T47D (cell line): ENCODE measurements at places on chromosomes 13 and 19.

- DNase-seq: no peak
Measured at GRCh38 chr13:30274083-30274482, 33.3 kb downstream of the KATNAL1 start.

GRCh38 chr19:38952395-38953165 is 21.8 kb downstream of the MRPS12 start:
- DNase-seq: peak; percentile 46

- DNase-seq: no peak
Measured at GRCh38 chr19:41799444-41800000, 3.1 kb downstream of the CEACAM3 start.

DNA sequence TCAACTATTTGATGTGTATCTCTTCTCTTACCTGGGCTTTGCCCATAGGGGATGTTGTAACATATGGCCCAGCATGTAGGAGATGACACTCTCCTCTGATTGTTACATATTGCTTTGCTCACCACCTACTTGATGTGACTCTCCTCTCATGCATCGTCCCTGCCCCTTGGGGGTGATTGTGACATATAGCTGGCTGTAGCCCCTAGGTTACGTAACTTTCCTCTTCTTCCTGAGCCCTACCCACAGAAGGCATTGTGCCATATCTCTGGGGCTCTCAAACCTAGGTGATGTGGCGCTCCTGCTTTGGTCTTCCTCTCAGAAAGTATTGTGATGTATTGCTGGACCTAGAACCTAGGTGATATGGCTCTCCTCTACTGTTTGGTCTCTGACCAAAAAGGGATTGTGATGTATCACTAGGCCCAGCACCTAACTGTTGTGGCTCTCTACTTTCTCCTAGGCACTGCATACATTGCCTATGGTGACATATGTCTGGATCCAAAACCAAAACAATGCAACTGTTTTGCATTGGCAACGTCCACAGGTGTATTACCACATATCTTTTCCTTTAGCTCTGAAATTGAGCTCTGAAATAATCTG is 71.9 kb upstream of the ZNF724 start:
- DNase-seq: no peak

GRCh38 chr19:33622809-33623511 is 1.2 kb downstream of the CHST8 start:
- DNase-seq: no peak

GRCh38 chr19:33465371-33465770 is 56.2 kb downstream of the PEPD start:
- no peak for DNase-seq

GRCh38 chr13:60244381-60244780 is 80.7 kb upstream of the DIAPH3 start:
- DNase-seq: no peak

DNA sequence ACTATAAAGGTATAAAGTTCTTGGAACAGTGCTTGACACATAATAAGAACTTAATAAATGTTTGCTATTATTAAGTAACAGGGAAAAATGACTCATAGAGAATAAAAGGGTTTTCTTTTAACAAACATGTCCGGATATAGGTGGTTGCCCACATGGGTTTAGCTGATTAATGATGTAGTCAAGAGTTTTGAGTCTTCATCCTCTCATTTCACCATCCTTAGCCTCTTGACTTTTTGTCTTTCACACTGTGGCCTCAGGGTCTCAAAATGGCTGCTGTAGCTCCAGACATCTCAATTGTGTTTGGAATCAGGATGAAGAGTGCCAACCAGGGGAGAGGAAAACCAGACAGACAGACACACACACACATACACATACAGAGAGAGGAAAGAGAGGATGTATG is 97.9 kb downstream of the HSPH1 start:
- DNase-seq: no peak

DNA sequence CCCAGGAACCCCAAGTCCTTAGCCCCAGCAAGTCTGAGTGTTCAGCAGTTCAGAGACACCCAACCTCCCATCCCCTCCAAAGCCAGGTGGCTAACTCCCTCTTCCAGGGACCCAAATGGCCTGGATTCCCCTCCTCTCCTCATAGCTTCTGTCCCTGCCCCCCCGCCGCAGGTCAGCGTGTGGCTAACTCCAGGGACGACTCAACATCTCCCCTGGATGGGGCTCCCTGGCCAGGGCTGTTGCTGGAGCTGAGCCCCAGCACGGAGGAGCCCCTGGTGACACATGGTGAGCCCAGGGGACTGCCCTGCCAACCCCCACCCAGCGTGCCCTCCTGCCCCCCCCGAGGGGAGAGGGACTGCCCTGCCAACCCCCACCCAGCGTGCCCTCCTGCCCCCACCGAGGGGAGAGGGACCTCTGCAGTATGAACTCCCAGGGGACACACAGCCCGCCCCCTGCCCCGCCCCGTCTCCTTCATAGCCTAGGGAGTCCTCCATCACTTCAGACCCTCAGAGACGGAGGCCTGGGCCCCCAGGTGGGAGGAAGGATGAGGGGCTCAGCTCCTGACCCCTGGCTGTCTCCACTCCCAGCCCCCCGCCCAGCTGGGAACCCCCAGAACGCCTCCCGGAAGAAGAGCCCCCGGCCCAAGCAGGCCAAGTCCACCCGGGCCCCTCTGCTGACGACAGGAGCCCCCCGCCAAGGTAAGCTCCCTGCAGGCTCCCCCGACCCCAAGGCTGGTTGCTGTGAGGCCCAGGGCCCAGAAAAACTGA is 1.7 kb downstream of the SSC5D start:
- DNase-seq: no peak

GRCh38 chr13:98246538-98247172 is 69.6 kb upstream of the RNF113B start:
- DNase-seq: no peak

- no peak for DNase-seq
Measured at GRCh38 chr13:33174491-33174890, 111.1 kb downstream of the STARD13 start.

GRCh38 chr19:17052439-17052838 is 22.8 kb downstream of the HAUS8 start:
- DNase-seq: peak; percentile 75

GRCh38 chr13:114284680-114285079 is 3.3 kb downstream of the UPF3A start:
- no peak for DNase-seq

GRCh38 chr19:50770888-50771287 is 624 bp downstream of the GPR32 start:
- DNase-seq: no peak

GRCh38 chr13:53098455-53098854 is 69.8 kb downstream of the OLFM4 start:
- DNase-seq: no peak

DNA sequence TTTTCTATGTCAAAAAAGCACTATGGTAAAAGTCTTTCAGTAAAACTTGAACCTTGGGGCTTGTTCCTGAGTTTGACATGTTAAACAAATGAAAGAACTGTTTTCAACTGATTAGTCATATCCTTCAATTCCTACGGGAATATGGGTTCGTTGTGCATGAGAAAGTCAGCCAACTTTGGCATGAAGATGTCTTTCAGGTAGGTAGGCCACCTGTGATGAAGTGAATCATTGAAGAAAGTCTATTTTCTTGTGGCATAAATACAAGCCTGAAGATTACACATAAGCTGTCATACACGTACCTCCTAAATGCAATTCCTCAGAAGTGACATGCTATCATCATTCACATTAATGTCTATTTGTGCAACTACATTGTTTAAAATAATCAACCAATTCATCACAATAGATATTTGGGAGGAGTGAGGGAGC is 513.0 kb downstream of the IRS2 start:
- no peak for DNase-seq

DNA sequence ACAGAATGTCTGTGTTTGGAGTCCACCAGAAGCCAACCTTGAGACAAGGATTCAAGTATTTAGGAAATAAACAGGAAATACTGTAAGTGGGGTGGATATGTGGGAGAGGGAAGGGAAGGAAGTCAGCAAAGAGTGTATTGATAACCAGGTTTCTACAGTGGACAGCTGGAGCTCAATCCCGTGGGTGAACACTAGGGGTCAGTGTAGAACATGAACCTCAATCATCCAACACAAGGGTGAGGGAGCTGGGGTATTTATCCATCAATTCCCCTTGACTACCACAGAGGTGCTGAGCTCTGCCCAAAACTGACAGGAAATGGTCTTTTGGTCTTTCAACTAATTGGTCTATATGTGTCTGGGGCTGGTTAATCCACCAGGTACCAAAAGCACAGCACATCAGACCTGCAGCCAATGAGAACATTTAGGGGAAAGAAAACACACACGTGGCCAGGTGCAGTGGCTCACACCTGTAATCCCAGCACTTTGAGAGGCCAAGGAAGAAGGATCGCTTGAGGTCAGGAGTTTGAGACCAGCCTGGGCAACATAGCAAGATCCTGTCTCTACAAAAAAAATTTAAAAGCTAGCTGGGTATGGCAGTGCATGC is 5.6 kb upstream of the SYDE1 start:
- DNase-seq: peak; percentile 64

GRCh38 chr19:6076291-6076665 is 34.0 kb downstream of the RFX2 start:
- DNase-seq: no peak

DNA sequence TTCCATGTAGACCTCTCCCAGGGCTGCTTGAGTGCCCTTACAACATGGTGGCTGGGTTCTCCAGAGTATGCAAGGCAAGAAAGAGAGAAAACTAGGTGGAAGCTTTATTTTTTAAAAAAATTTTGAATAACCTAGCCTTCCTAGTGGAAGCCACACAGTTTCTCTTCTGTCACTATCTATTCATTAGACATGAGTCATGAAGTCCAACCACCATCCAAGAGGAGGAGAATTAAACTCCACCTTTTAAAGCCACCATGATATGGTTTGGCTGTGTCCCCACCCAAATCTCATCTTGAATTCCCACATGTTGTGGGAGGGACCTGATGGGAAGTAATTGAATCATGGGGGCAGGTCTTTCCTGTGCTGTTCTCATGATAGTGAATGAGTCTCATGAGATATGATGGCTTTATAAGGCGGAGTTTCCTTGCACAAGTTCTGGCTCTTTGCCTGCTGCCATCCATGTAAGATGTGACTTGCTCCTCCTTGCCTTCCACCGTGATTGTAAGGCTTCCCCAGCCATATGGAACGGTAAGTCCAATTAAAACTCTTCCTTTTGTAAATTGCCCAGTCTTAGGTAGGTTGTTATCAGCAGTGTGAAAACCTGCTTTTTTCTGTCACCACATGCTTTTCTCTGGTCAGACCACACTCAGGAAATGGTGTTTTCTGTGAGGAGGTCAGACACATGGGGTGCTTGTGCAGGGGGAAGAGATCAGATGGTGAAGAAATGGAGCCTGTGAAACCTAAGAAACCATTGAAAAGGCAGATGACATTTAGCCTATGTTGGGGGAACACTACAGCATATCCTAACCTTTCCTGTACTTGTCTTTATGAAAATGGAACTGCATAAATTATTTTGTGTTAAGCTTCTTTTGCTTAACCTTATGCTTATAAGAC is 57.7 kb downstream of the ANKRD10 start:
- no peak for DNase-seq

- no peak for DNase-seq
Measured at GRCh38 chr13:75901501-75901900, 265.4 kb downstream of the LMO7 start.

DNA sequence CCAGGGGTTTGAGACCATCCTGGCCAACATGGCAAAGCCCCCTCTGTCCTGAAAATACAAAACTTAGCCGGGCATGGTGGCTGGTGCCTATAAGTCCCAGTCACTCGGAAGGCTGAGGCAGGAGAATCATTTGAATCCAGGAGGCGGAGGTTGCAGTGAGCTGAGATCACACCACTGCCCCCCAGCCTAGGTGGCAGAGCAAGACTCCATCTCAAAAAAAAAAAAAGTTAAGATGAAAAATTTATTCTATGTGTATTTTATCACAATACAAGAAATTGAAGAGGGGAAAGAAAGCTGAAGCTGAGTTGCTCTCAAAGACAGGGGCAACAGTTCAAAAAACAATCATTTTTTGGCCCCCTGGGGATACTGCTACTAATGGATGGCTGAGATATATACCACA is 31.1 kb downstream of the INSR start:
- DNase-seq: no peak

DNA sequence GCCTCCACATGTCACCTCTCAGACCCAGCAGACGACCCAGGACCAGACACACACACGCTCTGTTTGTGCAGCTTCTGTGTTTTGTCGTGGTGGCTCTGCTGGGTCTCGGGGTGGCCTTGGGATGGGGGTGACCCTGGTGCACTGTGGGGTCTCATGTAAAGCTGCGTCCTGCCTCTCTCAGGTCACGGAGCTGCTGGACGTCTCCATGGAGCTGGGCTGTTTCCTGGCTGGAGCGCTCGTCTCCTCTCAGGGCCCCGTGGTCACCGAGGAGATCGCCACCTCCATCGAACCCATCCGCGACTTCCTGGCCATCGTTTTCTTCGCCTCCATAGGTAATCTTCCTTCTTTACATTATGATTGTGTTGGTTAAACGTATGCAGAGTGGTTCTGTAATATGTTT is 45.4 kb upstream of the TFDP1 start:
- DNase-seq: no peak

DNA sequence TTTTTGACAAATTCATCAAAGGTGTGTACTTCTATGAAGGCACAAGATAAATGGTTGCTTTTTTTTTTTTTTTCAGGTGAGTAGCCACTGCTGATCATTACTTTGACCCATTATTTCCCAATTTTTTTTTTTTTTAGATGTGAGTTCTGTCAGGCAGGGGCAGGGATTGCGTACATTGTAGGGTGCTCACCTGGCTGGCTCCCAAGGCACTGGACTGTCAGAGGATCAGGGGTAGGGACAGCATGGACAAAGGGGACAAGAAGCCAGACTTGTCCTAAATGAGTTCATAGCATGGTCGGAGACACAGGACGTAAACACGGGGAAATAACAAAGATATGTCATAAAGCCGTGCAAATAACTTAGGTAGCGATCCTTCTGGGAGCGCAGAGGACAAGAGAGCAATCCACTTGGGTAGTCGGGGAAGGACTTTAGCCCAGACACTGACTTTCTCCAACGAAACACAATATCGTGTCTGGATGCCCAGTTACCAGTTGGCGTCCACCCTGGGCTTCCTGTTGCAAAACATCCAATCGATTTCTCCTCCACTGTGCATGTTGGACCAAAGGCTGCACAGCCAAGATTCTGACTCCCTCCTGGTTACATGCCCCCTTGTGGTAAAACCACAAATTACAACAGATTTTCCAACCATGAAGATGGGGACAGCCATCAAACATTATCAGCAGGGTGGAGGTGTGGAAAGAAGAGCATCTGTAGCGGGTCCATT is 27.5 kb upstream of the KATNAL1 start:
- DNase-seq: peak; percentile 72

- no peak for DNase-seq
Measured at GRCh38 chr13:60411983-60412382, 15.0 kb downstream of the TDRD3 start.

DNA sequence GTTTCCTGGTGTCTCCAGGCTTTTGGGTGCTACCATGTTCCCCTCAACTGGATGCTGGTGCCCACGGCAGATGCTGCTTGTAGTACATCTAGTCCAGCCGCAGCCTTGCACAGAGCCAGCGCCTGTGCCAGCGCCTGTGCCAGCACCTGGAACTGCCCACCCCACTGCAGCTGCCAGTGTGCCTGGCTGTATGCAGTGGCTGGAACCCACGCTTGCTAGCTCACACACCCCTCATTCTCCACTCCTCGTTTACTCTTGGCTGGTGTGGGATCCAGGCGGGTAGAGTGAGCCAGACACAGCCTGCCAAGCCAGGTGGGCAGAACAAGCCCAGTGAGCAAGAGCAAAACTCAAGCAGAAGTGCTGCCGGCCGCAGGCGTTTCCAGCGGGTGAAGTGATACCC is 428.6 kb downstream of the SLITRK1 start:
- DNase-seq: no peak
